ENCODE measurements at places on chromosomes 2 and 18.

- no peak for DNase-seq
Measured at GRCh38 chr2:222652491-222653255, 3.2 kb downstream of the FARSB start.

GRCh38 chr18:62651276-62652056, 63.9 kb upstream of the PHLPP1 start:
- no peak for DNase-seq

DNA sequence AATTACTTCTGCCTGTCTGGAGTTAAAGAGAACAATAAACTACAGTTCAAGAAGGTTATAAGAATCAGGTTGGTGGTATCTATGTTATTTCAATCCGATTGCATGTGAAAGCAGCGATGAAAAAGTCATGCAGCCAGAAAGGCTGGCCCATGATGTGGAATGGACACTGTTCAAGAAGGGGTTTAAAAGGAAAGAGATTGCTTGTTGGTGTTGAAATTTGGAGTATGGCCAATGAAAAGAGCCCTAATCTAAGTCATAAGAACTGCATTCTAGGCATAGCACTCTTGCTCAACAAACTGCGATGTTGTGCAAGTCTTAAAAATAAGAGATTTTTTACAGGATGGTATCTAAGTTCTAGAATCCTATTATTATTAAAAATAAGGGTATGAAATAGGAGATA, 61.3 kb downstream of the EFEMP1 start:
- DNase-seq, result no peak

DNA sequence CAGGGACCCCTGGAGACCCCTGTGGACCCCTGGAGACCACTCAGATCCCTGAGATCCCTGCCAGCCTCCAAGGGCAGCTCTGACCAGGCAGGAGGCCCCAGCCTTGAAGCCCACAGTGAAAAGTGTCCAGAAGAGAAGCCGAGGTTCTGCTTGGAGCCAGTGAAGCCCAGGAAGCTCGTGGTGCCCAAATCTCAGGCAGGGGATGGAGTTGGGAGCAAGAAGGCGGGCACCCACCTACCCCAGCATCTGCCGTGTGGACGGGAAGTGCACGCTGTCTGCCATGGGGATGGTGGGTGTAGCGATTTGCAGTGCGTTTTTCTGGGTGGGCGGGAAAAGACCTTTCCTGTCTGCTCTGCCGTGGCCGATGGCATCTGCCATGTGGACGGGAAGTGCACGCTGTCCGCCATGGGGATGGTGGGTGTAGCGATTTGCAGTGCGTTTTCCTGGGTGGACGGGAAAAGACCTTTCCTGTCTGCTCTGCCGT, 120.6 kb upstream of the CTDP1 start:
- no peak for DNase-seq

DNA sequence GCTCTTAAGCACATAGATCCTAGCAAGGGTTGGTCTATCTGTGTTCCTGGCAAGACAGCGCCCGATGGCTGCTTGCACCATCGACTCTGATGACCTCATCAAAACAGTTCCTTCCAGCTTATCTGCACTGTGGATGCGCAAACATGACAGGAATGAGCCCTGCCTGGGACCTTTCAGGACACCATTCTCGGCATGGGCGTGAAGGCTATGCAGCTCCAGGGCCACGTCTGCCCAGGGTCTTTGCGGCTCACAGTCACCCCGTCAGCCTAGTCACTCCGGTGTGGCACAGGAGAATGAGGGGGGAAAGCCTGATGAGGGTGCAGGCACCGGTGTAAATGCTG, 147.8 kb upstream of the TWIST2 start:
- no peak for DNase-seq

DNA sequence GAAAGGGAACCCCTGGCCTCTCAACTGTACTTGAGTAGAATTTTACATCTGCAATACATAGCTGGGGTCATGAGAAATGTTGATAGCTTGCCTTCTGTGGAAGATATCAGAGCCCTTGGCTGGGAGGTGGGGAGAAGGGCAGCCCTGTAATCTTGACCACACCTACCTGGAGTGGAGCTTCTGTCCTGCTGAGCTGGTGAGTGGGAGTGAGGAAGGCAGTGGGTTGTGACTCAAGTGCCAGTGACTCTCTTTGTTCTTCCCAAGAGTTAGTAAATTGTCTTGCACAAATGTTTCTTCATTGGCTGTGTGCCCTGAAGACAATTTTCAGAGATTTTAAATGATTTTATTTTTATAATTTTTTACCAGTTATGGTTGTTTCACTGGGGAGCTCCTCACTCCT, 277.3 kb downstream of the MBD5 start:
- no peak for DNase-seq

DNA sequence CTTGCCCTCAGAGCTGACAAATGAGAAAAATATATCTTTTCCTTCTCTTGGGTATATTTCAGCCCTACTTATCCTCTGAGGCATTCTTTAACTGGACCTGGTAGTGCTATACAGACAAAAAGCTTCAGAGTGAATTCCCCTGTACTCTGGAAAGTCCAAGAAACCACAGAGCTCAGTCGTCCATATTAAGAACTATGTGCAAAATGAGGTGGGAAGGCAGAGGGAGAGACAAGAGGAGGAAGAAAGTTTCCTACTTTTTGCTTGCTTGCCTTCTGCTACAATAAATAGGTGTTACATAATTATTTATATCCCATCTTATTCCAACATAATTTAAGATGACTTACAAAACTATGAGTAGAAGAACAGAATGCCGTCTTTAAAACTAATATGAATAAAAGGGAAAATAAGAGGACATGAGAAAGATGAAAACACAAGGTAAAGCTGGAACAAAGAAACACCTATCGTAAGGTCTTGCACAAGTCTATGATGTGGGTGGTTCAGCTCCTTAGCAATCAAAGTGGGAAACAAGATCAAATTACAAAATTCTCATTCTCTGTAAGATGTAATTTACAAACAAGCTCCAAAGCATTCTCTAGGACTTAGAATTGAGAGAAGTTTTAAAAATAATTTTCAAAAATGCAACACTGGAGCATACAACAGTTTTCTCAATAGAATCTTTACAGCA, 97.9 kb downstream of the BAZ2B start:
- DNase-seq, result no peak

- DNase-seq, result no peak
Measured at GRCh38 chr18:68916734-68917133, 118.9 kb downstream of the CCDC102B start.

DNA sequence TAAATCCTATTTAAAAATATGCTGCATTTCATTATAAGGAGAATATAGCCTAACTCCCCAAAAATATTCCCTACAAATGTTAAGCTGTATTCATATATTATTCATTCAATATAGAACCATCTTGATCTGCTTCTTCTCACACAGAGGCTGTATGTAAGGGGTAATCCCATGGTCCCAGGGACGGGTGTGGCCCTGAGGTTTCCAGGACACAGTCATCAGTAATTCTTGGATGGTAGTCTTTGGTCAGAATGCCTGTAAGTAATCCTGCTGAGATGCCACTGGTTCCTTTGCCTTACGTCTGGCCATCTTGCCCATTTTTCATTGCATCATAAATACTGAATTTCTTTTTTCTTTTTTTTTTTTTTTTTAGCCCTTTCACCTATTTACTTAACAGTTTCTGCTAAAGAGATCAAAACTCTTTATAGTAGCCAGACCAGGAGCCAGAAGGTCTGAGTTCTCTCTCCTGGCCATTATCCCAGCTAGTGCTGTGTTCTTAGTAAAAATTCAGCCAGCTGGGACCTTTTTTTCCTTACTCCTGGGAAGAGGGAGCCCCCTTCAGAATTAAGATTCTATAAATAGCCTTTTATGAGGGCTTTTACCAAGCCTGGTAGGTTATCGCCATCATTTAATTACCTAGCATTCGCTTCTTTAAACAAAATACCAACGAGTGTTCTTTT, 134.9 kb downstream of the SOX11 start:
- no peak for DNase-seq

Data from stimulated activated CD4-positive, alpha-beta T cell treated with anti-CD3 and anti-CD28 coated beads, Interleukin-1b, Interleukin-23, amount 100 ng/mL, for 4 hours (primary cell).